NCI-H1105 (cell line): ENCODE measurements at places on chromosomes 2 and 18.

GRCh38 chr2:101608408-101609310 lies 88.8 kb upstream of the MAP4K4 start:
- DNase-seq: no peak

DNA sequence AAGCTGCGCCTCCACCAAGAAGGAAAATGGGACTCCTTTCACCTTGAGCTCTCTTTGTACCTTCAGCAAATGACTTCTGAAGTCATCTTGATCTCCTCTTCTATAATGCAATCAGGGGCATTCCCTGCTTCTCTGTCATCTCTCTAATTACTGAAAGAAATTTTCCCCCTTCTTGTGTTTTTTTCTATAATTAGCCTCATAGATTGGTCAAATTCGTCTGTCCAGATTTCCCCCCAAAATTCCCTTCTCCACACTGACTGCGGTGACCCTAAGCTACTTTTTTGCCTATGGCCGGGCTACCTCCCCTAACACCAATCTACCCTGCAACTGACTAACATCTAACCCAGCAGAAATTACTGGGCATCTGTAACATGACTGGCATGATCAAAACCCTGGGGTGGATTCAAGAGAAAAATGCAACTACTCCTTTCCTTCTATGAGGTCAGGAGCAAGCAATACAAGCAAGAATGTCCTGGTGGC lies 168.6 kb downstream of the BCL2 start:
- no peak for DNase-seq

DNA sequence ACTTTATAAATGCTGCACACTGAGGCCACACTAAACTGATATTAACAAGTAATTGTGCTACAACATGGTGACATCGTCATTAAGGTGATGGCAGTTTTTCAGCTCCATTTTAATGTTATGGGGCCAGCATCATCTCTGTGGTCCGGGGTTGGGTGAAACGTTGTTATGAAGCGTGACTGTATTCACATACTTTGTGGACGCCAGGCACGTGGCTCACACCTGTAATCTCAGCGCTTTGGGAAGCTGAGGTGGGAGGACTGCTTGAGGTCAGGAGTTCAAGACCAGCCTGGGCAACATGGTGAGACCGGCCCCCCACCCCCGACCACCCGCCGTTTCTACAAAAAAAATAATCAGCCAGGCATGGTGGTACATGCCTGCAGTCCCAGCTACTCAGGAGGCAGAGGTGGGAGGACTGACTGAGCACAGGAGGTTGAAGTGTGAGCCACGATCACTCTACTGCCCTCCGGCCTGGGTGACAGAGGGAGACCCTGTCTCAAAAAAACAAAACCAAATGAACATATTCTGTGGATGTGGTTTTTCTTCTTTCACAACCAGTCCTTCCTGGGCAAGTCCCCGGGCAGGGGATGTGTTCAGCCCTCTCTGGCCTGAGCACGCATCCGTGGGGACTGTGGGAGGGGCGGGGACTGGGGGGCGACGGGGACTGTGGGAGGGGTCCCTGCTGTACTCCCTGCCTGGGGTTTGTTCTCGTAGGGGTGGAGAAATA lies 12.9 kb upstream of the GAL3ST2 start:
- no peak for DNase-seq

DNA sequence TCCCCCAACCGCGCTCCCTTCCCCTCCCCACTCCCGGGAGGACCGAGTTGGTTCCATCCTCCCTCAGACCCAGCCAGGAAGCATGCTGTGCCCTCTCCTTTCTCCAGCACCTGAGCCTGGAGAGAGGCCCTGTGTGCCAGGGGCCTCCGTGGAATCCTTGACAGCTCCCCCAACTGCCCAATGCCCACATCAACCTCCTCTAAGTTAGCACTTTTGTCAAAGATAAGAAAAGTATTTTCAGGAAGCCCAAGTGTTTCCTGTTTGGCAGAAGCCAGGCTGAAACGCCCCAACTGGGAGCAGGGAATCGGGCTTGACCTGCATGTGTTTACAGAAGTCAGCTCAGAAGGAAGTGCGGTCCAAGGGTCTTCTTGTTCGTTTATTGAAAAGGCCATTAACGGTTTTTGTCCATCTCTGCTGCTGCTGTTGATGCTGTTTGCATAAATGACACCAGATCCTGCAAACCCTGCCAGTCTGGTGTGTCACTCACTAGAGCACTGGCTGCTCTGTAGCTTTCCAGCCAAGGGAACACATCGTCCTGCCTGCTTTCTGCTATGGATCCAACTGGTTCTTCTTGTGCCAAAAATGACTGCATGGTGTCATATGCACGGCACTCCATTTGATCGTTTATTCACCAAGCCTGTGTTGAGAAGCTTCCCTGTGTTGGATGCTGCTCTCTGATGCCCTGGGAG lies 35.4 kb upstream of the COL6A3 start:
- DNase-seq: no peak

- no peak for DNase-seq
Measured at GRCh38 chr18:22946846-22947245, 13.7 kb downstream of the RBBP8 start.

- no peak for DNase-seq
Measured at GRCh38 chr18:7890075-7890474, 323.0 kb downstream of the PTPRM start.

DNA sequence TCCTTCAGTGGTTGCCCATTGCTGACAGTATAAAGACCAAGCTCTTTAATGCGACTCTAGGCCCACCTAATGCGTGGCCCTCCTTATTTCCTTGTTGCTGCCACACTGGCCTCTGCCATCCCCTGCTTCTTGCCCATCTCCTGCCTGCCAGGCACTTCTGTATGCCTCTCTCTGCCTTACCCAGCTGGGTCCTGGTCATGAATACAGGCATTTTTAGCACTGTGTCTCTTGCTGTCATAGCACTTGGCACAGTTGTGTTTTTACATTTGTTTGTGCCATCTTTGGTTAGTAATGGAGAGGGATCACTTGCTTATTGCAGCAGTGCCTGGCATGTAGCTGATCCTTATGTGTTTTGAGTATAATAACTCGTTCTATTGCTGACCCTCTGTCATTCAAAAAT lies 38.7 kb downstream of the MAP4K4 start:
- no peak for DNase-seq

DNA sequence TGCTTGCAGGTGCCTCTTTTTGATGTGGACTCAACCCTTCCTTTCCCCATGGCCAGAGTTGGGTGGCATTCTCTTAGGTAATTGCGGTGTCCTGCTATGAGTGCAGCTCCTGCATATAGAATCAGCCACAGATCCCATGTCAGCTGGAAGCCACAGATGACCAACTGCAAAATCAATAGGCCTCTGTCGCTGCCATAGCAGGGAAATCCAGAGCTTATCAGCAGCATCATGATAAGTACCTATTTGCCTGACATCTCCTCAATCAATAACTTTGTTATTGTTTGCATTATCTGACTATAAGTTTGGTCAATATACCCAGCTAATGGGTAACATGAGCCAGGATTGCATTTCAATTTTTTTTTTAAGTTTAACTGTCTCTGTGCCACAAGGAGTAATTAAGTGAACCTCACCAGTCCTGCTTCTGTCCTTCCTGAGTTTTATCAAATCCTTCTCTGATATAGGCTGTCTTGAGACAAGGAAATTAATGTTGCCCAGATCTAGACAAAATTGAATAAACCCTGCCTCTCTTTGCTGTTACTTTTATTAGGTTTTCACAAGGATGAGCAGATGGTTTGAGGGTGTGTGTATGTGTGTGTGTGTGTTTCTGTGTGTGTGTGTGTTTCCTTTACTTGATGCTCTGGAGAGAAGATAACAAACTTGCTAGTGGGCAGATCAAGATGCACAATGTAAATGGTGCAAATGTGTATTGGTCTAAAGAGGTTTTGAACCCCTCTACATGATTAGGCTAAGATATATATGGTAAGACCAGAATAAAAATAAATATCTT lies 59.6 kb upstream of the CREB1 start:
- no peak for DNase-seq

GRCh38 chr2:238158018-238158508 lies 707 bp upstream of the ERFE start:
- no peak for DNase-seq

DNA sequence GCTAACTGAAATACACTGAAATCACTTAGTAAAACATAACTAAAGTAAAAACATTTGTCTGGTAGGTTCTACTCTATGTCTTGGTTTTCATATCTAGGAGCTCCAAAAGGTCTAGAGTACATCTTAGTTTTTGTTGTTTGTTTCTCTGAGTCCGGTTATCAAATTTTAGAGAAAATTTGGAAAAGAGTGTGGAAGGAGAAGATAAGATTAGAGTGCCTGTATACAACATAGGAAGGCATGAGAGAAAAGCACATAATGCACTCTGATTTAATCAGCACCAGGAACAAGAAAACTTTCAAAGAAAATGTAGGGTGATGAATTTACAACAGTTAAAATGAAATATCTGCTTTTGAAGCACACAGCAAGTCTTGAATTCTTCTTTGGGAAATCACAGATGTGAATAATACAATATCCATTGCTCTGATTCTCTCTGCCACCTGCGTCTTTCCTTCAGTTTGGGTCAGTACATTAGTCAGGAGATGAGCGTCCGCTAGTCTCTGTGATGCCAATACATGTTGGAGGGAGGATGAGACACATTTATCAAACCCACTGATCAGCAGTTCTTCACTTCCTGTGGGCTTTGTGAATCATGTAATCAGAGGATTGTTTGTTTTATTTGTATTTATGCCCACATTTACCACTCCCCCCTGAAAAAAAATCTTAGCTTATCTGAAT lies 477.8 kb upstream of the GCFC2 start:
- DNase-seq: no peak

DNA sequence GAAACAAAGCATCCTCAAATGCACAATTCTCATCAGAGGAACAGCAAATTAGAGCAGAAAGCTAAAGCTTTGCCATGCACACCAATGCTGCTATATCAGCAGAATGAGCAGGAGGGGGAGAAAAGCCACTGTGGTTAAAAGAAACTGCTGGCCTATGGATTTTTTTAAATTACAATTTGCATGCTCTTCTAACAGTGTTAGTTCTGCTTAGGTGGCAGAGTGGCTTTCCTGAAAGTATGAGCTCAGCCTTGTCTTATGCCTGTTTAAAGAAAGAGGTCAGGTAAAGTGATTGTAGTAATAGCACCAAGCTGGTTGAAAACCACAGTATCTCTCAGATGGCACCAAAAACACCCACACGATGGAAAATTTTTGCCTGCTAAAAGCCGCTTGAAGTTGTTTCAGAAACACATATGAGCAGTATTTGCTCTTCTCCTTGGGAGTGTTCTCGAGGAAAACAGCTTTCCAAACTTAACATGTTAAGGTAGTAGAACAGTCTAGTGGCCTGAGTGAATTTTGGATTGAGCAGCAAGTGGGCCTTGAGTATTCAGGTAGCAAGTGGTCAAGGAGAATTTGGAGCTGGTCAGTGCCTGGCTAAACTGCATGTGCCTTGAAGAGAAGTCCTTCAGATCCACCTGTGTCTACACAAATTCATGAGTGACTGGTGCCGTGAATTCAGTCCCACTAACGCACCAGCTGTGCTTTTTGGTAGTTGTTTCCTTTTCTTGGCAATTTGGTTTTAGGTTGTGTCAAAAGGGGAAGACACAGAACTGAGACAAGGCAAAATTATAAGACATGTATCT lies 19.6 kb upstream of the NDUFV2 start:
- no peak for DNase-seq

- no peak for DNase-seq
Measured at GRCh38 chr2:146481629-146482028, 1363.2 kb upstream of the ACVR2A start.

DNA sequence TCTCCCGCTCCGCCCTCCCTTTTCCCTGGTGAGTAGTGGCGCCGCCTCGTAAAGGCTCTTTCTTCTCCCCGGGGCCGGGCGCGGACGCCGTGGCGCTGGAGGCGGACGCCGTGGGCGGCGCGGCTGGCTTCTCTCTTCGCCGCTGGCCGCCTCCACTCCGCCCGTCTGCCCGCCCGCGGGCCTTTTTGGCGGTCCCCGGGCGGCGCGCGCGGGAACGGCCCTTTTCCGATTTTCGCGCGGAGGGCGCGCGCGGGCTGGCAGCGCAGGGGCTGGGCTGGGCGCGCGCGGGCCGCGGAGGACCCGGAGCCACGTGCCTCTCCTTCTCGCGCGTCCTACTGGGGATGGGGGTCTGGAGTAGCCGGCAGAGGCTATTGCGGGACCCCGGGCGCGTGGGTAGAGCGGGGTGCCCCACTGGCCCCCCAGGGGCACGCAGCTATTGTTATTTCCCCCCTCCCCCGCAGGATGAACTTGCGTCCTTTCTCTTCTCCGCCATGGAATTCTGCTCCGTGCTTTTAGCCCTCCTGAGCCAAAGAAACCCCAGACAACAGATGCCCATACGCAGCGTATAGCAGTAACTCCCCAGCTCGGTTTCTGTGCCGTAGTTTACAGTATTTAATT lies 472 bp downstream of the SLC20A1 start:
- DNase-seq: peak; percentile 52

GRCh38 chr18:2396162-2396505 lies 175.2 kb downstream of the METTL4 start:
- no peak for DNase-seq

GRCh38 chr2:231038483-231039293 lies 1.4 kb downstream of the C2orf72 start:
- no peak for DNase-seq

DNA sequence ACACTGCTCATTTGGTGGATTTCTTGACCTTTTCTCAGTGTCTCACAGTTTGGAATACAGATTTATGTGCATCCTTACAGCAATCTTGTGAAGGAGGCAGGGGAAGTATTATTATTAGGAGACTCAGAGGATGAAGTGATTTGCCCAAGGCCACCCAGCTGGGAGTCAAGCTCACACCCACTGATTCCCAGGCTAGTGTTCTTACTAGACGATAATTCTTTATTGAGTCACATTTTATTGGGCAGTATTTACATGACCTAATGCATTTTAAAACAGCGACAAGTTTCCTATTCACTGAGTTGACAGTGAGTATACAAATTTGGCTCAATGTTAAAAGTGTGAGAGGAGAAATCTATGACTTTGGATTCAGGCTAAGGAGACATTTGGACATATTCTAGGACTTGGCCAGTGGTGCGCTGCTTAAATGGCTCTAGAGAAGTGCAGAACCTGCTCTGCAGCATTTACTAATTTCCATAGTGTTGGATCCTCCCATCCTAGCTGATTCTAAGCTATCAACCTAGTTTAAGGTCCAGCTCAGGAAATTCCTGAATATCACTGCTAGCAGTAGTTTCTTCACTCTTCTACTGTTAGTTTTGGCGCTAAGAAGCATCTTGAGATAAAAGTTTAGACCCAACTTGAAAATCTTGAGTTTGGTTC lies 199.3 kb downstream of the MTX2 start:
- no peak for DNase-seq

- DNase-seq: no peak
Measured at GRCh38 chr2:32683520-32684086, 55.8 kb downstream of the TTC27 start.

GRCh38 chr2:41859615-41860514 lies 188.0 kb upstream of the PKDCC start:
- no peak for DNase-seq

GRCh38 chr2:197339496-197340220 lies 29.1 kb upstream of the ANKRD44 start:
- DNase-seq: no peak

DNA sequence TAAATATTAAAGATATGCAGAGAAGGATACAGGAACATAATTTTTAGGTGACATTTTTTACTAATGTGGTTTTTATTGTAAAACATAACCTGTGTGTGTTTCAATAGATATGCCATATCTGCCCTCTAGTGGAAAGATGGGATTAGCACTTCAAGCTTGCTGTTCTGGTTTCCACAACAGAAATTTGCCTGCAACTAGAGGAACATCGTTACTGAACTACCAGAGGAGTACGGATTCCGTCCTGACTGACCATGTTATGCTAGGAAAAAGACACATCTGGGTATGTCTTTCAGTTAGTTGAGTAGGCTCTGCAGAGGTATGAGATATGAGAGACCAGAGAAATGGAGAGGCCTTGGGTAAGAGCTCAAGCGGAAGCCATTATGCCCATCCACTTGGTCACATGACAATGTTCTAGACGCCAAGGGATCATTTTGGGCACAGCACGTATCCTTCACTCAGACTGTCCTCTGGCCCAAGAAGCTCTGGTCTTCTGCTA lies 104.9 kb downstream of the MBD2 start:
- DNase-seq: peak; percentile 74
